T-helper 17 cell (primary cell): ENCODE measurements at places on chromosomes 6 and 20.

GRCh38 chr20:41572010-41572572 lies 46.1 kb downstream of the CHD6 start:
- no peak for DNase-seq

DNA sequence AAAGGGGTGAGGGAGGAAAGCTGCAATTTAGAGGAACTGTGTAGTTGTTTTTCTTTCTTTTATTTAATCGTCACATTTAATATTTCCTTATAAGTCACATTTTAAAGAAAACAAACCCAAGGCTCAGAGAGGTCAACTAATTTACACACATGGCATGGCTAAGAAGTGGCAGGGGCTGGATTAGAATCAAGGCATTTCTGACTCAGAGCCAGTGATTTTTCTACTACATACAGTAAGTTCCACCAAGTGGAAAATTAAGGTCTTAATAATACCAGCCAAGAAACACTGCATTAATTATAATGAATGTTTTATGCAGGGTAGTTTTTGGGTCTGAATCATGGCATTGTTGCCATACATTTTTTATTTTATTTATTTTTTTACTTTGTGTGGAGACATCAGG lies 607.7 kb upstream of the CITED2 start:
- DNase-seq: no peak

- no peak for DNase-seq
Observed at GRCh38 chr6:152416652-152417051, 220.5 kb downstream of the SYNE1 start.

- DNase-seq: no peak
Observed at GRCh38 chr6:136127873-136128272, 122.2 kb downstream of the MTFR2 start.

- no peak for DNase-seq
Observed at GRCh38 chr6:99501762-99502161, 13.5 kb downstream of the USP45 start.

DNA sequence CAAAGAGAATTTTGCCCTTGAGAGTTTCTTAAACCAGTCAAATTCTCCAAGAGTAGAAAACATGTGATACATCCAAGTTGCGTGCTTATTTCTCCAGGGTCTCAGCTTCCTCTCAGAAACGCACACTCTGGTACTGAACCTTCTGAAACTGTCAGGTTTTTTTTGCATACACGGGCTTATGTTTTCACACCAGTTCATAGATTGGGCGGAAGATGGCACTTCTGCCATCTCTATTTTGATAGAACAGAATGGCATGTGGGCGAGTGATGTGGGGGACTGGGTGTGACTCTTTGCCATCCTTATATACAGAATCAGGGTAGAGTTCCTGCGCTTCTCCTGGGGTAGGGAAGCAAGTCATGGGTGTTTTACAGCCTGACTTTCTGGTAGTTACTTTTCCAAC lies 56.4 kb downstream of the ADTRP start:
- DNase-seq: no peak

DNA sequence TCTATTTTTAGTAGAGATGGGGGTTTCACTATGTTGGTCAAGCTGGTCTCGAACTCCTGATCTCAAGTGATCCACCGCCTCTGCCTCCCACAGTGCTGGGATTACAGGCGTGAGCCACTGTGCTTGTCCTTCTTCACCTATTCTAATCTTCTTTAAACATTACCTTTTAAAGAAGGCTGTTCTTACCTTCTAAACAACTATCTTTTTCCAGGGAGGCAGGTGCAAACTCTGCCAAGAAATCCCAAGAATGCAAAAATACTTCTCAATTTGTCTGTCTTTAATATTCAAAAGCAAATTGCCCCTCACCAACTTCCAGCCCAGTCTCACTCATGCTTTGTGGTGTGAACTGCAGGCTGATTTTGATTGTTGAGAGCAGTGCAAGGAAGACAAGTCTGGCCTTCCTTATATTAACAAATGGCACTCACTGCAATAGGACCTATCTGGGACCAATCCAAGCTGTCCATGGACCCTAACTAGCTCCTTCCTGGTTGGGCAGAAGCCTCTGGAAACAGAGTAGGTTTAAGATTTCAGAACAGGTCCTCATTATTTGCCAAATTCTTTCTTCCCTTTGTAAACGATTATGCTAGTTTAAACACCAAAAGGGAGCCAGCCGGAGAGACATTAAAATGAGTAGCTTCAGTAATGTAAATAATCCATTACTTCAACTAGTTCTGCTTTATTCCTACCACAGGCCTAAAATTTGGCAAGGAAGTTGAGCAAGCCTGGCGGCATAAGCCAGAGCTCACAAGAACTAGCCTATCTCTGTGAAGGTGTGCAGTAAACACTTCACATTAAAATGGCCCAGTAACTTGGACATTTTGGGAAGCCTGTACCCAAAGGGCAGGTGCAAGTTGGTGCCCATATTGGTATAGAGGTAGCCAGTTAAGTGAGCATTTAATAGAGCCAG lies 1.6 kb downstream of the SCAND1 start:
- no peak for DNase-seq

- DNase-seq: no peak
Observed at GRCh38 chr6:21312118-21312517, 281.4 kb upstream of the SOX4 start.

GRCh38 chr6:118896339-118897136 lies 2.6 kb downstream of the ASF1A start:
- DNase-seq: no peak

DNA sequence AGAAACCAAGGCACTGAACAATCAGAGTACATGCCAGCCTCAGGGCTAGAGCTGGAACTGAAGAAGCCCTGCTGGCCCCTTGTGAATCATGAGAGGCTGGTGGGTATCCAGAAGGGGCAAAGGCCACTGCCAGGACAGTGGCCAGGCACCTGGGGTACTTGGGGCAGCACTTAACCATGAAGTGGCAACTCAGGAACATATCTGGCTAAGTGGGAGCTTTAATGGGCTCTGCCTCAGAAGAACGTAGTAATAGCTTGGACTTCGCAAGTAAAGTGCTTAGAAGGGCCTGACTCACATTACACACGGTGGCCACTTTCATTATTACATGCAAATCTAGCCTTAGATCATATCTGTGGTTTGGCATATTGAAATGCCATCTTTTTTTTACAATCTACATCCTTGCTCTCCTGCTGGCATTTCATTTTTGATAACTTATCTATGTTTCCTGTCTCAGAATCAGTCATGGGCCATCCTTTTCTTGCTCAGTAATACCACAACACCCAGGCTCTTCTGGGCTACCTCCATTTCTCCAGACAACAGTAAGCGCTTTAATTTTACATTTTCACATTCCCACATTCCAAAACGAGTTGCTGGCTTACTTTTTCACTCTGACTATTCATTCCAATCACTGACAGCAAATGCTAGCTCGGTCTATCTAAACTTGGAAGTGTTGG lies 21.6 kb downstream of the NAPB start:
- DNase-seq: no peak

DNA sequence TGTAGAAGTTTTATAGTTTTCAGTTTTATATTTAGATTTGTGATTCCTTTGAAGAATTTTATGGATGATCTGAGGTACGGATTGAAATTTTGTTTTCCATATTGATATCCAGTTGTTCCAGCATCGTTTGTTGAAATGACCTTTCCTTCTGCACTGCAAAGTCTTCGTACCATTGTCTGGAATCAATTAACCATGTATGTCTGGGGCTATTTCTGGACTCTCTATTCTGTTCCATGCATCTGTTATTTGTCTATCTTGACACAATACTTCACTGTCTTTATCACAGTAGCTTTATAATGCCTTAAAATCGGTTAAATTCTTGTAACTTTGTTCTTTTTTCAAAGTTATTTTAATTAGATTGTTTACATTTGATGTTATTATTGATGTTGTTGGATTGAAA lies 154.9 kb downstream of the FARS2 start:
- no peak for DNase-seq

DNA sequence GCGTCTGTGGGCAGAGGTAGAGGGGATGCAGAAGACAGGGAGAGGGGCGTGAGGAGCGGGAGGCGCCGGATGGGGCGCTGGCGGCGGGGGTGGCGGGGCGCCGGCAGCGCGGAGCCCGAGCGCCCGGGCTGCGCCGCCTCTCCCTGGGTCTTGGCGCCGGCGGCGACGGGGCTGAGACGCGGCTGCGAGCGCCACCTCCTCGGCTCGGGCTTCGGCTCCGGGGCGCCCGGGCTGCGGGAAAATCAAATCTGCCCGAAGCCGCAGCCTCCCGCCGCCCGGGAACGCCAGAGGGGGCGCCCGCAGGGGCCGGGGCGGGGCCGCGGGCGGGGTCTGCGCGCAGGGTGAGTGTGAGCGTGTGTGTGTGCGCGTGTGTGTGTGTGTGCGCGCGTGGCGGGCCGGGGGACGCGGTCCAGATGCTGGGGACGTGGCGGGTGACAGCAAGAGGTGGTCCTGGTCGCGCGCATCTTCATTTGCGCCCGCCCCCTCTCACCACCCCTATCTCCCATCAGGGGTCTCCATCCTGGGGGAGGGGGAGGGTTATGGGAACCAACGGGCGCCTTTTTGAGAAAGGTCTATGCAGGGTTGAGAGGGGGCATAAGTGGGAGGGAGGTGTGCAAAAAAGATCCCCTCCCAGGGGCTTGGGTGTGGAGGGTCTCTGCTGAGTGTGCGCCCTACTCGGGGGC lies 646 bp upstream of the CPNE5 start:
- peak; percentile 36 for DNase-seq

GRCh38 chr6:167487749-167488664 lies 163.1 kb downstream of the TTLL2 start:
- DNase-seq: no peak

DNA sequence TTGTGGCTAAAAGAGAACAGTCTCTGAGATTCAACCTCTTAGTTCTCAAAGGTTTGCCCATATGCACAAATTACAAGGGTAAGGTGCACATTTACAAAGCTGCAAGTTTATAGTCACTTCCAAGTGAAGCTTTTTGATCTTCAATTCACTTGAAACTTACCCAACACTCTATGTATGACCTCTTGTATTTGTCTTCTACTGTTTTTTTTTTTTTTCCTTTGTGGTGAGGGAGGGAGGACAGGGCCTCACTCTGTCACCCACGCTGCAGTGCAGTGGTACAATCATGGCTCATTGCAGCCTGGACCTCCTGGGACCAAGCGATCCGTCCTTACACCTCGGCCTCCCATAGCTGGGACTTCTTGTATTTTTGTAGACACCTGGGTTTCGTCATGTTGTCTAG lies 4.5 kb upstream of the FOXO3 start:
- DNase-seq: no peak
